ENCODE measurements at places on chromosomes 4 and X.
A peak's percentile ranks its signal among the peaks of the same experiment; 100 is the strongest.

- no peak for DNase-seq
Measured at GRCh38 chr4:40831146-40831907, 81.6 kb downstream of the NSUN7 start.

- no peak for DNase-seq
Measured at GRCh38 chrX:72105436-72105835, 26.3 kb downstream of the RTL5 start.

DNA sequence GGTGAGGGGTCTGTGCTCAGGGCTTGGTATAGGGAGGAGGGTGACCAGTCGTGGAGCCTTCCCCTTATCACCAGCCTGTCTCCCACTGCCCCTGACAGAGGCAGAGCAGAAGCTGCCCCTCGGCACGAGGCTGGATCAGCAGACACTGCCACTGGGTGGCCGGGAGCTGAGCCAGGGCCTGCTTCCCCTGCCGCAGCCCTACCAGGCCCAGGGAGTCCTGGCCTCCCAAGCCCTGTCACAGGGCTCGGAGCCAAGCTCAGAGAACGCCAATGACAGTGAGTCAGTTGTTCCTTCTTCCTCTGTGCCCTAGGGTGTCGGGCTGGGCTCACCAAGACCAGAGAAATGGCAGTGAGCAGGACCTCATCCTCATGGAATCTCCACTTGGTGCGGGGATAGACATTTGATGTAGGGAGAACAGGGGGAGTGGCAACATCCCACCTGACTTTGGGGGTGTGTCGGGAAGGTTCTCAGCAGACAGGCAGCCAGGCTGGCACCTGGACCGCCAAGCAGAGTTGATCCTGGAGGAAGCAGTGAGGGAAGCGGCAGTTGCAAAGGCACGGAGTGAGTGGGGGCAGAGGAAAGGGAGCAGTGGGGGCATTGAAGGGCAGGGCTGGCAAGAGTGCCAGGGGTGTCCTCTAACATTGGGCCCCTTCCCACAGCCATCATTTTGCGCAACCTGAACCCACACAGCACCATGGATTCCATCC lies 14.3 kb upstream of the UBA1 start:
- DNase-seq: no peak

- no peak for DNase-seq
Measured at GRCh38 chr4:151304755-151305154, 20.6 kb downstream of the SH3D19 start.

- DNase-seq: no peak
Measured at GRCh38 chr4:20408611-20409010, 156.9 kb downstream of the SLIT2 start.

DNA sequence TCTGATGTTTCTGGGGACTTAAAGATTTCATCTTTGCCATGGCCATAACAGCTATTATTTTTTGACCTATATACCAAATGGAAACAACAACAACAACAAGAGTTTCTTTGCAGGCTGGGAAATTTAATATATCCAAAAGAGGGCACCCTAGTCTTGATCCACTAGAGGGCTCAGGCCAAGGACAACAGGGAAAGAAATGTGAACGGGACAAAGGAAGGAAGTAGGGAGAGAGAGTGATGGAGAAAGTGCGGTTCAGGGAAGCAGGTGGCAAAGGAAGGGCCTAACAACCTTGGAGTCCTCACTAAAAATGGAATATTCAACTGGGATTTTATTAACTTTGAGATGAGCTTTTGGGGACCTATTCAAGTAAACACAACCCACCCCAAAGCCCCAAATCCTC lies 67.8 kb upstream of the SCML1 start:
- DNase-seq: no peak

- no peak for DNase-seq
Measured at GRCh38 chrX:136546371-136546781, 14.4 kb downstream of the VGLL1 start.

DNA sequence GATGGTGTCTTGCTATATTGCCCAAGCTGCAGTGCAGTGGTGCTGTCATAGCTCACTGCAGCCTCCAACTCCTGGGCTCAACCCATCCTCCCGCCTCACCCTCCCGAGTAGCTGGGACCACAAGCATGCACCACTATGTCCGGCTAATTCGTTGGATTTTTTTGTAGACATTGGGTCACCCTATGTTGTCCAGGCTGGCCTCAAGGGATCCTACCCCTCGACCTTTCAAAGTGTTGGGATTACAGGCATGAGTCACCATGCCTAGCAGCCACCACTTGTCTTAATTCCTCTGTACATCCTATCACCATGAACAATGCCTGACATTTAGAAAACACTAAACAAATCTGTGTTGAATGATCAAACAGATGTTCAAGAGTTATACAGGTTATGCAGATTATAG lies 76.7 kb downstream of the NLGN4X start:
- DNase-seq: no peak

- DNase-seq: no peak
Measured at GRCh38 chr4:154590329-154591006, at the start of gene FGA. TSS of gene FGA (minus strand) at chr4:154590742. CDS start at chr4:154590687, 55 bp downstream.

GRCh38 chr4:163755013-163755412 lies 260.5 kb downstream of the TMA16 start:
- DNase-seq: no peak

- DNase-seq: no peak
Measured at GRCh38 chr4:164716901-164717300, 37.0 kb upstream of the SMIM31 start.

DNA sequence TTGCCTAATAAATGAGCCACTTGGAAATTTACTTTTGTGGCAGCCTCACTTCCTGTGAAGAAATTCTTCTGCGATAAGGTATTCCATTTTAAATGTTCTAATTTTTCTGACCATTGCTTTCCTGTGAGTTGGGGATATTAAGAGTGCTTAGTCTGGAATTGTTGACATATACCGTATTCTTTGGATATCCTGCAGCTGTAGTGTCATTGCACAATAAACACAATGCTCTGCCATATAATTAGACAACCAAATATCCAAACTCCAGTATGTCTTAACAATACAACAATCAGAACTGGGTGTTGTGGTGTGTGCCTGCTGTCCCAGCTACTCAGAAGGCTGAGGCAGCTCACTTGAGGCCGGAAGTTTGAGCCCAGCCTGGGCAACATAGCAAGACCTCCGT lies 99.4 kb downstream of the LUZP4 start:
- no peak for DNase-seq

- no peak for DNase-seq
Measured at GRCh38 chr4:188552741-188553275, 413.6 kb downstream of the TRIML1 start.

- peak; percentile 25 for DNase-seq
Measured at GRCh38 chrX:129600981-129601424, 53.8 kb downstream of the APLN start.

DNA sequence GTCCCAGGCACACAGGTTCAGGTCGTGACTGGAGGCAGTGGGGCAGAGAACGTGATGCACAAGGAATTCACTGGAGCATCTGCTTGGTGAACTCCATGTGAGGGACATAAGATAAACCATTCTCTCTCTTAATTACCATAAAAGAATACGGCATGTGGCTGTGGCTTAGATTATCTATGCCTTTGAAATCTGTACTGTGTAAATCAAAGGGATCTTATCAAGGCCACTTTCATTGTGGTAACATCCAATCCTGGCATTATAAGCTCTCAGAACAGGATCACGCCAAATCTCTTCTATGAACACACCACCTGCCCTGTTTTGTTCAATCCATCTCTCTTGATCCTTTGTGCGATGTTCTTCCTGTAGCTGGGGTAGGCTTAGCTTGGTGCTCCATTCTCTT lies 192.3 kb downstream of the SPATA18 start:
- no peak for DNase-seq
